ENCODE measurements at places on chromosomes 4 and X.

DNA sequence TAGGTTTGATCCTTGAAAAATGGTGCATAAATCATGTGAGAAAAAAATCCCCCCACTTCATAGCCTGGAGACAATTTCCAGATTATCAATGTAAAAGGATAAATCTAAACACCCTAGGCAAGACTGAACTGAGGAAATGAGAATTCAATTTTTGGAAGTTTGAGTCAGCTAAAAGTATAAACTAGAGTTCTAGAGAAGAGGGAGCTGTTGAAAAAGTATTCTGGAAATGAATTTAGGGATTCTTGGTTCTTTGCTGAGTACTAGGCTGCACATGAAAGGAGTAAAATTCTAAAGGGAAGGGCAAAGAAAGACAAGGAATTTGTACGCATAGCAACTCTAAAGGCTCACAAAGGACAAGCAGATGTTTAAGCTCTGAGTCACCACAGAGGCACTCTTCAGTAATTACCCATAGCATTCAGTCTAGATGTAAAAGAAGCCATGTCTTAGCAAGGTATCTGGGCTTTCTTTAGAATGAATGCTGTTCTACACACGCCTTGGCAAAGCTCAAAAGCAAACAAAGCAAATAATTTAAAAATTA, 896.5 kb downstream of the PDHA2 start:
- DNase-seq: no peak

DNA sequence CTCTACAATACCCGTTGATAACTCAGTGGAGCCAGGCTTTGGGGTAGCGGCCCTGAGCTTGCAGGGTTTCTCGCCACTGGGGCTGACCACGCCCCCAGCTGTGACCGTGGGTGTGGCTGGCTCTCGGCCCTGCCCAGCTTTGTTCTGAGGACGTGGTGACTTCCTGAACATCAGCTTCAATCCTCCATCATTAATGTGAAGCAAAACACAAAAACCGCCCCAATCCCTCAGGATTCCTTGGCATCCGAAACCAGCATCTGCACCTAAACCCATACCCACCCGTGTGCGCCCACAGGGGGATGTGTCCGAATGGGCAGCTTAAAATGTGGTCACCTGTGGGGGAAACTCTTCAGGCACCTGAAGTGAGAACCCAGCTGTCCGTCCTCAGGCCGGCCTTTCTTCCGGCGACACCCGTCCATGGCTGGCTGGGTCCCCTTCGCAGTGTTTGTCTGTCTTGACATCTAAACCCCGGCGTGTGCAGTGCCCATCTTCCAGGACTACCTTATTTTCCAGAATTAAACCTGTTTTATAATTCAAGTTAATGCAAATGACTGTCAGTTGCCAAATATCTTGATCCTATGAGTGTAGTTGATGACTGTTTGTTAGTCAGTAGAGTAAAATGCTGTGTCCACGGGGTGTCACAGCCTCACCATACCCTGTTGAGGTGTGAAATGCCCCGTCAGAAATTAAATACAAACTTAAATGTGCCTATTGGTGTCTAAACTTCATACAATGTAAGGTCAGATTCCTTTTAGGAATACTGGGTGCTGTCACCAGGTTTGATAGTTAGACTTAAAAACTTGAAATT, 27.3 kb downstream of the NELFA start:
- DNase-seq: no peak

DNA sequence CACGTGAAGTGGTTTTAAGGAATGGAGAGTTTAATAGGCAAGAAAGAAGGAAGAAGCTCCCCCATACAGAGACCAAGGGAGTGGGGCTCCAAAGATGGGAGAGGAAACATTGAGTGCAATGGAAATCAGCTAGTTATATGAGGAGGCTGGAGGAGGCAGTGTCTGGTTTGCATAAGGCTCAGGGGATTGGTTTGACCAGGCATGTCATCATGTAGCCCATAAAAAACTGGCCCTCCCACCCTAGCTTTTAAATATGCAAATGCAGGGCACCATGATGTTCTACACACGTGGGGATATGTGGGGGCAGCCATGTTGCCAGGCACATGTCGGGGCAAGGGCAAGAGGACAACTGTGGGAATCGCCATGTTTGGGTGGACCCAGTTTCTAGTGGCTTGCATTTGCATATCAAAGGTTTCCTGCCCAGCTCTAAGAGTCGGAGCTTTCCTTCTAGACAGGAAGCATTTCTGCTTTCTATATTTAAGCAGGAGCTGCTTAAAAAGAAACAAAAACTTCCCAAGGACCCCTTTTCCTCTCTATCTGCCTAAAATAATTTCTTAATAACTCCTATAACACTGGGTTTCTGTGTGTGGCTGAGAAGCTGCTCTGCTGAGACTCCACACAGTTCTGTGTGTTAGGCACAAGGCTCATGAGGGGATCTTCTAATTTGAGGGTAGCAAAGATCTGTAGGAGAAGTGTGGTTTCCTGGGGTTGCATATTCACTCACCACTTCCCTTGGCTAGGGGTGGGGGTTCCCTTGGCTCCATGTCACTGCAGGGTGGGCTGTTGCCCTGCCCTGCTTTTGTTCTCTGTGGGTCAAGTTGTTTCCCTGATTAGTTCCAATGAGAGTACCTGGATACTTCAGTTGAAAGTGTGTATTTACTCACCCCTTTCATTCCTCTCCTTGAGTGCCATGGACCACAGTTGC, 113.5 kb downstream of the VSIG4 start:
- no peak for DNase-seq

- DNase-seq: no peak
These were observed 13.3 kb downstream of the NKX3-2 start for GRCh38 chr4:13530823-13531624.

DNA sequence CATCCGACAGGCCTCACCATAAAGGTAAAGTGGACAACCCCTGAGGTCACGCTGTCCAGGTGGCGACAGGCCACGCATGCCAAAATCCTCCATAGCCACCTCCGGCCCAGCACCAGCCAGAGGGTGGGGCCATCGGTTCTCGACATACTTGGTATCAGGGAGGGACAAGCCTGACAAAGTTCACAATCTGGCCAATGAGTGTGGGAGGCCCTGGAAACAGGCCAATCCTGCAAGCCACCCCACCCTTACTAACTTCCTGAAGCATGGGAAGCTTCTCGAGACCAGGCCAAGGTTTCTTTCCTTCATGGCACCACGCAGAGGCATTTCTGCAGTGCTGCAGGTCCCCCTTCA, 73.8 kb downstream of the MTMR1 start:
- no peak for DNase-seq

DNA sequence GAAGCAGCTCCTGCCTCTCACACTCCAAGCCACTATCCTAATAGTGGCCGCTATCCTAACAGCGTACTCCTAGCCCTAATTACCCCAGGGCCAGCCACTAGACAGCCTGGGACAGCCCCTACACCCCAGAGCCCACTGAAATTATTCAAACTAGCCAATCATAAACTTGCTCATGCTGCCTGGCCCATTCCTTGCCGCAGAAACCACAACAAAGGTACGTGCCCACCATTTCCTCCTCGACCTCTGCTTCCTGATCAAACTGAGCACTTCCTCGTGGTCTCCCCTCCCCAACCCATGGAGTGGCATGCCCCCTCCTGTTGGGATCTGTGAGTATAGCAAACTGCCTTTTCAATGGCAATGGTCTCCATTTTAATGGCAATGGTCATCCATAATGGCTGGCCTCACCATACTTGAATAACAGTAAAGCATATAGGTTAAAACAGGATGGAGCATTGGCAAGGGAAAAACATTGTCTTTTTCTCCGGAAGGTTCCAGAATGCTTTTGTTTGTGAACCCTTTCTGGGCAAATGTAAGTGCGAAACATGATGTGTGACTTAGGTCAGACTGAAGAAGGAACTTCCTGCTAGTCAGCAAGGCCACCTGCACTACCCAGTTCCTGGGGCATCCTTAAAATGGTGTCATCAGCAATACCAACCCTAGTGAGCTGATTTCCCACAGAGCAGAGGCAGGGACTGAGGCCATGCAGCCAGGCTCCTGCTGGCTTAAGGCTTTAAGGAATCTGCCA, 107.1 kb upstream of the ATP6AP2 start:
- DNase-seq: no peak

GRCh38 chr4:78286281-78286680, 229.2 kb downstream of the FRAS1 start:
- no peak for DNase-seq

DNA sequence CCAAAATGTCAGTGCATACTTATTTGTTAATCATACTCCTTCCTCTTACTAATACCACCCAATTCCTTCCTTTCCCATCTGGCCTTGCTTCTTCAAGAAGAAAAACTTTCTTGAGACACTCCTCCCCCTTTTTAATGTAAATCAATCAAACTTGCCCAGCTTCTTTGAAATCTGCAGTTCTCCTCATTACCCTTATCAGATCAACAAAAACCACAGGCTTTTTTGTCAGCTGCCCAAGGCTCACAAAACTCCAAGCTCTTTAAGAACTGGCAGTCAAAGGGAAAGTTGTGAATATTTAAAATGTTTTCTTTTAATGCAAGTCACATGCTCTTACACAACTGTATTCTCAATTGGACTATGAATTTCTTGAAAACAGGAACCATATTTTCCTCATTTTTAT, 11.3 kb upstream of the MYOZ2 start:
- DNase-seq: no peak

GRCh38 chr4:173223743-173224142, 55.1 kb downstream of the GALNT7 start:
- no peak for DNase-seq

- no peak for DNase-seq
These were observed 1.6 kb upstream of the HADH start for GRCh38 chr4:107987916-107988762.

- no peak for DNase-seq
These were observed 119.1 kb downstream of the DNAAF6 start for GRCh38 chrX:107325467-107325866.

DNA sequence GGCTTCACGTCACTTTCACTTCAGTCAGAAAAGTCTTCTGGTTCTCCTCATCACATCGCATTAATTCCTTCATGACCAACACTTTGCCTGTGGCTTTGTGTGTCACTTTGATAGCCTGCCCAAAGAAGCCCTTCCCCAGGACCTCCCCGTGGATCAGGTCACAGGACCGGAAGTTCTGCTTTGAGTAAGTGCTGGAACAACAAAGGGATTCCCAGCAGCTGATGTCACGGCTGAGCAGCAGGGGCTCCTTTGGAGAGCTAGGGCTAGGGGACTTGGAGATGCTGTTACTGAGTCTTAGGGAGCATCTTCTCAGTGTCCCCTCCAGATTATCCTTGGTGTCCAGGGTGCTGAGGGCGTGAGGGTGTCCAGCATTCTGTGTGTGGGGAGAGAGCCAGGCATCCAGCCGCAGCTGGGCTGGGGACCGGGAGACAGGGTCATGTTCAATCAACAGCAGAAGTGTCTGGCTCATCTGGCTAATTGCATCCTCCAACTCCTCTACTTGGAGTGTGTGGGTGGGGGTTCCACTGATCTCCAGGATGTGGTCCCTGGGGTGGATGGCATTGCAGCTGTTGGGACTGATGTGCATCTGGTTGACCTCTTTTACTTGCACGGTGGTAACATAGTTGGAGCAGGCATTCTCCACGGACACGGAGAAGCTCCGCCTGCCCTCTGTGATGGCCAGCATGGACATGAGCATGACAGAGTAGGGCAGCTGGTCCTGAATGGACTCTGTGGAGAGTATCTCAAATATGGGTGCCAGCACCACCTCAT, 39.2 kb upstream of the ARHGAP6 start:
- DNase-seq: no peak

DNA sequence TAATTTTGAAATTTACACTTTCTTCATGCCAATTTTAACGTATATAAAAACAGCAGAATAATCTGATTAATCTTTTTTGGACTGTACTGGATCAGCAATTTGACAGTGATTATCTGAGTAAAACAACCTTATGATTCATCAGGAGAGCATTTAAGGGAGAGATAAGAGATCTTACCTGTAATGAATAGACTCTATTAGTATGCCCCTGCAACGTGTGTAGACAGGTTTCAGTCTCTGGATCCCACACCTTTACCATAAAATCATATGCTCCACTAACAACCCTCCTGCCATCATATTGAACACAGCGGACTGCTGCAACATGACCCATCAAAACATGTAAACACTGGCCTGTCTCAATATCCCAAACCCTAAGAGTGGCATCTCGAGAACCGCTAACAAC, 210.1 kb downstream of the FBXW7 start:
- no peak for DNase-seq

- DNase-seq: no peak
These were observed 526.7 kb upstream of the AGA start for GRCh38 chr4:177968817-177969442.

GRCh38 chrX:97556359-97556758, 672.7 kb downstream of the RPA4 start:
- no peak for DNase-seq

GRCh38 chrX:87374324-87374723, 143.3 kb upstream of the KLHL4 start:
- DNase-seq: no peak

- no peak for DNase-seq
These were observed 24.4 kb upstream of the PLAC8 start for GRCh38 chr4:83138946-83139345.

- no peak for DNase-seq
These were observed 141.6 kb downstream of the HS3ST1 start for GRCh38 chr4:11287055-11287454.

DNA sequence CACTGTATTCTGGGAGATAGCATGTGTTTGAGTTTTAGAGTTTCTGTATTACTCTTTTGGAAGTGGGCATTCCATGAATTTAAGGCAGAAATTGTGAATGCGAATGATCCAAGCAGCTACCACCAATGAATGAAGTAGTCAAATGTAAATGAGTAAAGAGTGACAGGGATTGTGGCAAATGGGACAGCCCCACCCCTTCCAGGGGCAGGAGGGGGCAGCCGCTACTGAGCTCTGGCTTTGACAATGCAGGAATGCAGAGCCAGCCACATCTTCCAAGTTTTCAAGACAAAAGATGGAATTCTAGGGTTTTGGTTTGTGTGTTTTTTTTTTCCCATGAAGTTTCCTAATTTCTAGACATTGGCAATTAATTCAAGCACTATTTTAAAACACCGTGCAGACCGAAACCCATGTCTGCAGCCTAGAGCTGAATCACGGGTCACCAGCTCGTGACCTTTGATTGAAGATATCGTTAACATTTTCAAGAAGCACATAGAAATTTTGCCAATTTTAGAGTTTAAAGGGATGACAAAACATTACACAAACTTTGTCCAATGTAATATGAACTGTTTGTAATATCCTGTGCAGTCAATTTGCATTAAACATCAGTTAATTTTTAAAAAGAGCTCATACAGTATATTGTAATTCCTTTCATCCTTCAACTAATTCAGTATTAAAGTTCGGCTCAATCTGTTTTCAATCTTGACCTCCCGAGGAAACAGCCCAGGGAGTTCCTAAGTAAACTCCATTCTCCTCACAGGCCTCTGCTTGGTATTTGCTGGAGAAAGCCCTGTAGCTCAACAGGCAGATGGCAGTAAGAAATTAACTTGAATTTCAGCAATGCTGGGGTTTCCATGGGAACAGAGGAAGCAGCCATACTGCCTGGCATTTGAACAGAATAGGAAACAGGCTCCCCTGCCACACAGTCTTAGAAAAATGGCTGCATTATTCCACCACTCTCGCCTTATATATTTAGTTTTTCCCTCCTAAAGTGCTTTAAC, 83.4 kb downstream of the UCHL1 start:
- DNase-seq: peak; percentile 1
